Left ventricle myocardium superior (tissue), 1 donor: ENCODE measurements at places on chromosomes 2 and 18.

DNA sequence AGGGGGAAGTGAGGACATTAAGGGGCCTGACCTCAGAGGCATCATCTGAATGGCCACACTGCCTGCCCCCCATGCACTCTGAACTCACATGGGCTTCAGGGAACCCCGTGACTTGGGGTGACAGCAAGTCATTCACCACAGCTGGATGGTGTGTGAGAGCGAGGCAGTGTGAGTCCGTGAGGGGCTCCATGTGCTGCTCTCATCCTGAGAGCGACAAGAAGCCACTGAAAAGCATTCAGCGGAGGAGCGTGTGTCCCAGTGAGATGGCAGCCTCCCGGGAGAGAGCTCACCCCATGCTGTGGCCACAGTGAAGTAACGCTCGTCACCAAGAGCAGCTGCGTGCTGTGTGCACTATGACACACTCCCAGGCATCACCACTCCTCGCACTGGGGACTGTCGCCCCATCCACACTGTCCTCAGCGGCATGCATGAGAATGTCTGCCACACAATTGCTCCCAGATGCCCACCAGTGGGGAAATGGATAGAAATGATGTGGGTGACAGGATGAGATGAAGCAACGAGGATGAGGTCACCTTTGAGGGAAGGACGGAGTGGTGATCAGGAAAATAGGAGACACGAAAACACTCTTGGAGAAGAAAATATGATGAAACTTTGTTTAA, 213.0 kb upstream of the RAB6C start:
- no peak for DNase-seq

- no peak for DNase-seq
Measured at GRCh38 chr18:42183746-42184145, 228.7 kb downstream of the PIK3C3 start.

GRCh38 chr2:25879133-25879730, 945 bp upstream of the ASXL2 start:
- no peak for DNase-seq

DNA sequence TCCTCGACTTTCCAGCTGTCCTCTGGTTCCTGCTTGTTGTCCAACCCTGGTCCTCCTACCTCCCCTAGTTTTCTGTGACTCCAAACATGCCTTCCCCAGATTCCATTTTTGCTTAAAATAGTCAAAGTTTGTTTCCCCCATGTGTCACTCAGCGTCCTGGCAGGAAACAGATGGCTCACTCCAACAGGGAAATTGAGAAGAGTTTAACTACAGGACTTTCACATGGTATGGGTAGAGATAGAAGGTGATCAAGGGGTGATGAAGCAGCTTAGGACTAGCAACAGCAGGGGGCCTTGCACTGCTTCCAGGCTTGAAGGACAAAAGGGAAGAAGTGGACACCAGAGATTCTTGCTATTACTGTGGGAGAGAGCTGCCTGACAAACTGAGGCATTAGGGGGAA, 6.1 kb upstream of the CUL3 start:
- DNase-seq, result no peak

- no peak for DNase-seq
Measured at GRCh38 chr2:20365249-20365817, 14.7 kb upstream of the PUM2 start.

DNA sequence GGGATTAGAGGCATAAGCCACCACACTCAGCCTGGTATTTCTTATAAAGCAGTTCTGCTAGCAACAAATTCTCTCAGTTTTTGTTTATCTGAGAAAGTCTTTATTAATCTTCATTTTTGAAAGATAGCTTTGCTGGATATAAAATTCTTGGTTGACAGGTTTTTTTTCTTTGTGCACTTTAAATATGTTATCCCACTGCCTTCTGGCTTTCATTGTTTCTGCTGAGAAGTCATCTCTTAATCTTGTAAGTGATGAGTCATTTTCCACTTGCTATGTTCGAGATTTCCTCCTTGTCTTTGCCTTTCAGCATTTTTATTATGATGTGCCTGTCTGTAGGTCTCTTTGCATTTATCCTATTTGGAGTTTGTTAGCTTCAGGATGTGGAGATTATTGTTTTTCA, 5.9 kb upstream of the ELAC1 start:
- DNase-seq, result no peak

DNA sequence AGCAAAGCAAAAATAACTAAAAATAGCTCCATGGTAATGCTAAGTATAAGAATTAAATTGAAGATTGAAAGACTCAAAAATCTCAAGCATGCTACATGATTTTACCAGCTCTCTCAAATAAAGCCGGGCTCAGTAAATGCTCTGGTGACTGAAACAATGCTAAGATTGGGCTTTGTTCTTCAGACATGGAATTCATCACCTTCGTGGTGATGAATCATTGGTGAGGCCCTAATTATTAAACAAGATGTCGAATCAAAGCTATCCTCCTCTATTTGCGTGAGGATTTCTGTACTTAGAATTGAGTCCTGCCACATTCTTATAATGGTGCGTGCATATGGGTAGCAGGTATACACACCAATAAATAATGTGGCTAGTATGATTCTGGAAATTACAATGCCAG, 58.8 kb upstream of the LRRTM1 start:
- DNase-seq, result no peak

GRCh38 chr2:144703852-144704708, 184.2 kb upstream of the ZEB2 start:
- no peak for DNase-seq

DNA sequence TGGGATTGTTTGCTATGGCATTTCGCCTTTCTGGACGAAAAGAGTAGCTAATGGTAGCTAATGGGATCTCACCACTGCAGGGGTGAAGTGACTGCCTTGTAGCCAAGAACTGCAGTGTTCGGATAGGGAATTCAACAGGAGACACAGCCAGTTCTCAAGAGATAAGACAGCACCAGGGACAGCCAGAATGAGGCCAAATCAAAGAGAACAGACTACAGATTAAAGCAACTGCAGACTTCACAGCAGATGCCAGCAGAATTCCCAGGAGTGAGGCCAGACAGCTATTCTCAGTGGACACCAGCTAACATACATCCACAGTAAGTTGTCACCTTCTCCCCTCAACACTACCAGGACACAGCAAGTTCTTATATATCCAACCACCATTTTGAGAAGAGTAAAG, 124.0 kb downstream of the PLA2R1 start:
- DNase-seq, result no peak

DNA sequence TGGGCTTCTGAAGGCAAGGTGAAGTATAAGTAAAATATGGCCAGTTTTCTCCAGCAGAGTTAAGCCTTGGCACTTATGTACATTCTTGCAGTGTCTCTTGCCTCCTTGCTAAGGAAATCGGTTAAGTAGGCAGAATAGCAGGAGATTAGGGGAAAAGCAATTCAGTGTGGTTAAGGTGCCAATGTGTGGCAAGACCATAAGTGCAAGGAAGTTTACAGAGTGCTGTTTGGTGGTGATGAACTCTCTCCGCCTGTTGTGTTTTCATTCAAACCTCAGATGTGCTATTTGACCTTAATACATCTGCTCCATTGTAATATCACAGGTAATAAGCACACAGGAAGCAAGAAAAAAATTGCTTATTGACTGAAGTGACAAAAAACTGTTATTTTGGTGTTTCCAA, 156.1 kb downstream of the MGAT5 start:
- DNase-seq, result no peak
